ENCODE measurements at places on chromosomes 16 and 17.

GRCh38 chr17:13525876-13526275, 75.9 kb downstream of the HS3ST3A1 start:
- no peak for DNase-seq

GRCh38 chr16:30972872-30973271, 12.1 kb upstream of the HSD3B7 start:
- DNase-seq, result no peak

- DNase-seq, result peak; percentile 85
Measured at GRCh38 chr17:10618202-10618635, 38.9 kb downstream of the MYH3 start.

GRCh38 chr16:7638306-7638705, 305.7 kb downstream of the RBFOX1 start:
- no peak for DNase-seq

- no peak for DNase-seq
Measured at GRCh38 chr16:89956505-89957215, 8.1 kb downstream of the DEF8 start.

- no peak for DNase-seq
Measured at GRCh38 chr17:3558603-3559269, 1.1 kb upstream of the TRPV3 start.

DNA sequence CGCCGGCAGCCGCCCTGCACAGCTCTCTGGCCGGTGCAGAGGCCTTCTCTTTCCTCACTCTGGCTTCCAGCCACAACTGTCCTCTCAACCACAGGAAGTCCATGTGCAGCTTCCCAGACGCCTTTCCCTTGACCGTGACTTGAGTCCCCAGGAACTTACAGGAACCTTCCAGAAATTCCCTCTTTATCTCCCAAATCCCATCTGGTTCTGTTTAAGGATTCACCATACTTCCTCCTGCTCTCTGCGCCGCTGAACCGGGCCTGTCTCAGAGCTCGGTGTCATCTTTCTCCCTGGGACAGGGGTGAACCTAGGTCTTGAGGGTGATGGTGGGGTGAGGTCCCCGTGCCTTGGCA, 65.2 kb upstream of the ZNF469 start:
- no peak for DNase-seq

DNA sequence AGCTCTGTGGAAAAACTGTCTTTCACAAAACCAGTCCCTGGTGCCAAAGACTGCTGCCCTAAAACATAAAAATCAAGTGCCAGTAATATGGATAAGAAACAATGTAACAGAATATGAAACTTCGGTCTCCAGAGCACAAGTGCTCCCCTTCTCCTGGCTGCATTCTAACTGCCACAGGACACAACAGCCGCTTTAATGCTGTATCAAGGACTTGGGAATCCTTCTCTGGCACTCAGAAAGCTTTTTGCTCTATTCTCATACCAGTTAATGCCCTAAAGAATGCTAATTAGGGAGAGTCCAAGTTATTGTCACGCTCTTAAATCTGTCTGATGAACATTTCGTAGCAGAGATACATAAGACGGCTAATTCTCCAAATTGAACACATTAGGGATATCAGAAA, 90.9 kb downstream of the PARN start:
- DNase-seq, result no peak

GRCh38 chr17:58370309-58370708, 18.3 kb upstream of the SUPT4H1 start:
- DNase-seq, result no peak

DNA sequence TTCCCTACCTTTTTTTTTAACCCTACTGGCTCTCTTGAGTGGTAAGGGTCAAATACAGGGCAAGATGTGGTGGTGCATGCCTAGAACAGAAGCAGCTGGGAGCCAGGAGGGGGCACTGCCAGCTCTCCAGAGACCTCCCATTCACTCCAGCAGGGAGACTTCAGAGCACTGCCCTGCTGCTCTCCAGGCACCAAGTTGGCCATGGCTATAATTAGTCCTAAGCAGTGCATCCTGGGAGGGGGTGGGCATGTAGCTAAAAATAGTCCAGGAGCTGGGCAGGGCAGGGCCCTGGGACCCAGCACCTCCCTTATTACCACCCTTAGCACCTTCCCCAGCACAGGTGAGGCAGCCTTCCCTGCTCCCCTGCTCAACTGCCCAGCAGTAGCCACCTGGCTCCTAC, 3.5 kb downstream of the CORO6 start:
- peak; percentile 59 for DNase-seq

- no peak for DNase-seq
Measured at GRCh38 chr16:28103516-28104170, 40.1 kb upstream of the GSG1L start.

DNA sequence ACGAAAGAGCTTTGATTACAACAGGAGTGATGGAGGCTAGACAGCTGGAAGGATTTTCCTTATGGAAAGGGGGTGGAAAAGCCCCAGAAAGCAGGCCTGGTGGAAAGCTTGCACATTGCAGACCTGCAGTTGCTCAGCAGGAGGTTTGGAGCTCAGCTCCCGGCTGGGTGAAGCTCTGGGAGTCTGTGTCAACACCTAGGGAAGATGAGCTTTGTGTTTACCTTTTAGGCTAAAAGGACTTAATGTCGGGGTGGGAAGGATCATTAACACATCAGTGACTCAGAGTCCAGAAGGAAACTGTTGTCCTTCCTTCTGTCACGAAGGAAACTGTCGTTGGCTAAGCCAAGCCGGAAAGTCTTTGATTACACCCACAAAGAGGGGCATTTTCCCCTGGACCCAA, 48.2 kb downstream of the RAP1GAP2 start:
- DNase-seq, result no peak

- DNase-seq, result no peak
Measured at GRCh38 chr17:1144162-1144561, 35.6 kb downstream of the ABR start.

DNA sequence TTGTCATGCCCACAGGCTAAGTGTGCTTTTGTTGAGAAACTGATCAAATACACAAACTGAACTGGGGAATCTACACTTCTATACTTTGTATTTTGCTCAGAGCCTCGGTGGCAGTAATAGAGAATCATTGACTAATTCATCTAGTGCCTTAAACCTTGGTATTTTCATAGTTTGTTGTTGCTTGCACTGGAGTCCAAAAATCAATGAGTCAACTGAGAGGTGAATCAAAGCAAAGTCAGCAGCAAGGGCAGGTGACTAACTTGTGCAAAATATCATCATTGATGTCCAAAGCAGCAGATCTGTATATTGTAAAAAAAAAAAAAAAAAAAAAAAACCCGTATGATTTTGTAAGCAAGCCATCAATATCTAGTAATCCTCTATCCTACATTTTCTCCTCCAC, 296.4 kb downstream of the MAP2K6 start:
- DNase-seq, result no peak

DNA sequence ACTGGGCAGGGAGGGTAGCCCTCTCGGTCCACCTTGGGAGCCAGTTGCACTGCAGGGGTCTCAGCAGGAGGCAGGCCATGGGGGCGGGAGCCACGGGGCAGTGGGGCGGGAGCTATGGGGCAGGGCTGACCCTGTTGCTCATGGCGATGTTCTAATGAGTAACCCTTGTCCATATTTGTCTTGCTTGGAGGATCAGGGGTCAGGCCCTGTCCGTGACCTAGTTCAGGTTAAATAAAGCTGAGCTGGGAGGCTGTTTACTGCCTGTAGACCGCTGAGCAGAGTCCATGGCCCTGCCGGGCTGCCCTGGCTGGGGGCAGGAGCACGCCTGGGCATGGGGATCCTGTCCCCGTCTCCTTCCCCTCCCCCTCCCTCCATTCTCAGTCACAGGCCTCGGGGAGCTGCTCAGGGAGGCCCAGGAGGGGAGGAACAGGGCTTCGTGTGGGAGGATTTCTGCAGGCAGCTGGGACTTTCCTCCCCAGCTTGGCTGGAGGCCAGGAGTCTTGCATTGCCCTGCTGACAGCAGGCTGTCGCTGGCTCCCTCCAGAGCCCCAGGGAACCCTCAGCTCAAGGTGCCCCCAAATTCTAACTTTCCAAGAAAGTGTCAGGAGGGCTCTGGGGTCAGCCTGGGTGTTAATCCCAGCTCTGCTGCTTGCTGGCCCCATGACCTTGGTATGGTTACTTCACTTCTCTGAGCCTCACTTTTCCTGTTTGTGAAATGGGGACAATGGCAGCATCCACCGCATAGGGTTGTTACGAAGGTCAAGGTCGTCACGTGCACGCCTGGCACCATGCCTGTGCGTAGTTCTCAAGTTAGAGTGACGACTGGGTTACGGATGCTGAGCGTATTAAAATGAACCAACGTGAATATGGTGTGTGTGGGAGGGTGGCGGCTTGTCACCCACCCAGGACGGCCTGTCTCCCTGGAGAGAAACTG, 6.1 kb upstream of the SERPINF2 start:
- DNase-seq, result peak; percentile 83

DNA sequence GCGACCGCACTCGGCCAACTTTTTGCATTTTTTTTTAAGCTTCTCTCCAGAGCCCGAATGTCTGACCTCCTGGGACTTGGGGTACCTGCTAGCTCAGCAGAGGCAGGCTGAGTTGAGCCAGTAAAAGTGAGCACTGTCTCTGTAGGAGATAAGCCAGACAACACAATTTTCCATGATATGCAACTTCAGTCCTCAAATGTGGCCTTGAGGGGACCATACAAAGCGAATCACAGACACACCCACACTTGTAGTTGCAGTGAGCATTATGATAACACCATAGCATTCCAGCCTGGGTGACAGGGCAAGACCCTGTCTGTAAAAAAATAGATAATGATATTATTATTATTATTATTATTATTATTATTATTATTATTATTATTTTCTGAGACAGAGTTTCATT, 2.6 kb downstream of the DPEP2 start:
- no peak for DNase-seq

DNA sequence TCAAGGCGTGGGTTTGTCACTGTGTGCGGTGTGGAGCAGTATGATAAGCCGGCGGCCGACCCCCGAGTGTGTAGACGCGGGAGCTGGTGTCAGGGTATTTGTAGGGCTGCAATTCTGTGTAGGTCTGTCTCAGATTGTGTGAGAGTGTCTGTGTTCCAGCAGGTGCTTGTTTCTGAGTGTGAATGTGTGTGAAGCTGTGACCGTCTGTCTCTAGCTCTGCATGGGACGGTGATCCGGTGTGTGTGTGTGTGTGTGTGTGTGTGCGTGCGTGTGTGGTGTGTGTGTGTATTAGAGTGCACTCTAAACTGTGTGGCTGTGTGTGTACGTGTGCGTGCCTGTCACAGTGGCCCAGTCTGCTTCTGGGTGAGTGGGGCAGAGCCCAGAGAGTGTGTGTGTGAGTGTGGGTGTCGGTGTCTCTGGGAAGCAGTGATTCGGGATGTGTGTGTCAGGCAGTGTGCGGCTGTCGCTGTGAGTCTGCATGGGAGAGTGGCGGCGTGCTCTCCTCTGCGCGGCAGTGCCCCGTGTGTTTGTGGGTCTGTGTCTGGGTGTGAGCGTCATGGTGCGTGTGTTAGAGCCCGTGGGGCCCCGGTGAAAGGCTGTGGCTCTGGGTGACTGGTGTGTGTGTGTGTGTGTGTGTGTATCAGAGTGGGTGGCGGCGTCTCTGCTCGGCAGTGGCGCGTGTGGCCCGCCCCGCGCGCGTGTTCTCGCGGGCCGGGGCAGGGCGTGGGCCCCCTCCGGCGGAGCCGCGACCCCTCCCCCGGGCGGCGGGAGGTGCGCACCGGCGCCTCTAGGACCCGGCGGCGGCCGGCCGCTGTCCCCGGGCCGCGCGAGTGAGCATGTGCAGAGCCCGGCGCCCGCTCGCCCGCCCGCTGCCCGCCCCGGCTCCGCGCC, at the start of gene WSCD1:
WSCD1 (plus strand) TSS at position 841 of the 891 bp plus-strand sequence. CDS start 10,280 bp downstream, outside the sequence.
- peak; percentile 61 for DNase-seq

- no peak for DNase-seq
Measured at GRCh38 chr17:57953705-57954396, 1.4 kb downstream of the CUEDC1 start.

DNA sequence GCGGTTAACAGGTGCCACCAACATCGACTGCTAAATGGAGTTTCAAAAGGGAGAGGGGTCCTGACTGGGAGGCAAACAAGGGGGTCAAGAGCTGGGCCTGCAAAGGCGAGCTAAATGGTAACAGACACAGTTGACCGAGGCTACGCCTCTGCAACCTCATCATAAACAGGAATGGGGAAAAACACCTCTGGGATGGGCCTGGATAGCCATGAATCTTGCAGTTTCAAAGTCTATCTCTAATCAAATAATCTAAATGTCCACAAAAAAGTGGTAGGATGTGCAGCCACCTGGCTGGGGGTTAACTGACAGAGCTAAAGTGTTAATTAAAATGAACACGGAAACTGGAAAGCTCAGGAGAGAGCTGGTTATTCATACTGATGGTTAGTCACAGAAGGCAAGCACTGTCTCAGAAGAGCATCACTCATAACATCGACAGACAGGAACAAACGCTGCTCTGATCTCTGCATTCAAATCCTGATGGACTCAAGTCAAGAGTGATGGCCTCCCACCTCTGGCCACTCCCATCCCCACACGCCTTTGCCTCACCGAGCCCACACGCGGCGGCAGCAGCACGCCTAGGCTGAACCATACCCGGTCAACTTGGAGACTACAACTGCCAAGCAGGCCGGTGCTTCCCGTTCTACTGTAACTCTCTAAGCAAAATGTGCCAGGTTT, 56.3 kb downstream of the CREBBP start:
- DNase-seq, result peak; percentile 6

DNA sequence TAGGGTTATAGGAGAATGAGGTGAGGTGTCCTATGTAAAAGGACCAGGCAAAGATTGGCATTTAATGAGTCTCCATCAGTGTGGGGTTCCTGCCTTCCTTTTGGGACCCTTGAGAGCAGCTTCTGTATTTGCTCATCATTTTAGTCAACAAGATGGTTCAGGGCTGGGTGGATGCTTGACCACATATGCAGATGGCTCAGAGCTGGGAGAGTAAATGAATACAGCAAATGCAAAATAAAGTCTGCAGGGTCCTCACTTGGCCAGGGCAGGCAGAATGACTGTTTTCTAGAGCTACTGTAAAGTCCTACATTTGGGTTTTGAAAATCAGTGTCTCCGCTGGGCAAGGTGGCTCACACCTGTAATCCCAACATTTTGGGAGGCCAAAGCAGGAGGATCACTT, 57.2 kb upstream of the ETV4 start:
- DNase-seq, result no peak

DNA sequence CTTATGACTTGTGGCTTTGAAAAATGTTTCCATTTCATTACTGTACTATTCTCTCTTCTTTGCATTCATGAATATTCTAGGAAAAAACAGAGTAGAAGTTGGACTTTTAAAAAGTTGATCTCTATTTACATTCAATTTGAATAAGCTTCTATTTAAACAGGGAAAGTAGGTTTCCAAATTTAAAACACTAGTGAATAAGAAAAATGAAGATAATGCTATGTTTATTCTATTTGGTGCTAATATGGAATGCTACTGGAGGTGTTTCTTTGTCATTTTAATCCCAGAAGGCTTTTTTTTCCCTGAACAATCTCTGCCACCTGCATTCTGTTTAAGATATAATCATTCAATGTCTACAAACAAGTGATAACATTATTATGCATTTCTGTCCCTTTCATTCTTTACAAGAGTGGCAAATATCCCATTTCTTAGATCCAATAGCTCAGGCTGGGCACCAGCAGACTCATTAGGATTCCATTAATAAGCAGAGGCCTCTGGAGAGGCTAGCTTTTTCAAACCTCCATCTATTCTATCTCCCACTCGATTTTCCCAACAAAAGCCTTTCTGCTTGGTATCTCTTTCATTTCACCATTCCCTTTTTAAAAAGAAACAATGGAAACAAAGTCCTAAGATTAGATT, 1001.6 kb upstream of the CDH8 start:
- DNase-seq, result no peak
